Activated CD4-positive, alpha-beta memory T cell treated with anti-CD3 and anti-CD28 coated beads, Interleukin-2, amount 10 ng/mL, durations not matched to agents 7 days and 5 days (primary cell): ENCODE measurements at places on chromosomes 1 and 21. TPM values are rescaled to one million over a fixed set of nuclear protein-coding genes. Genes with fewer than 3 reads are reported as not detected.

Gene RORC
- total RNA-seq = 25.8 TPM

Gene ALPL
- not detected for total RNA-seq

Gene SLC16A4
- total RNA-seq = 0.55 TPM

Gene KIF14
- 28.3 TPM for total RNA-seq

Gene RPE65
- not detected for total RNA-seq

Gene APCS
- not detected for total RNA-seq

Gene SLC37A1
- 13.3 TPM for total RNA-seq

Gene PRPF38A
- 86.5 TPM for total RNA-seq

Gene TRIM17
- total RNA-seq = 2.8 TPM

Gene ESPN
- 0.98 TPM for total RNA-seq

Gene SPOCD1
- total RNA-seq = 0.15 TPM

Gene MASP2
- not detected for total RNA-seq
